Stimulated activated CD8-positive, alpha-beta memory T cell treated with anti-CD3 and anti-CD28 coated beads, Interleukin-2, amount 100 ng/mL, for 1 hour (primary cell): ENCODE measurements at places on chromosomes 11 and 22.

DNA sequence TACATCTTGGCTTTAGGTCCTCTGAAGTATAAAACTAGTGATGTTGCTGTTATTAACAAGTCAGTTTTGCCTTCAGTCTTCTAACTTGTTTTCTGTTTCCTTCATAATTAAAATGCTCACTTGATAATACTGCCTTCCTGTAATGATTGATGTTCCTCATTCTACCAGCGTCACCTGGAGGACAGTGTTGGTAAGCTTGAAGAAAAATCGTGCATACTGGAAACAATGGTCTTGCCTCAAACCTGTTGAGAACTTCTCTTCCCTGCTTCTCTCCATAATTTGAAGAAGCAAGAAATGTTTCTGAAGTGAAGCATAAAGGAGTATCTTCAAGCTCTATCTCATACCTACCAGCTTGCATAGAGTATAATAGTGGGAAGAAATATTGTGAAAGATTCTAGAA, 3.0 kb downstream of the YWHAH start:
- DNase-seq, result no peak

DNA sequence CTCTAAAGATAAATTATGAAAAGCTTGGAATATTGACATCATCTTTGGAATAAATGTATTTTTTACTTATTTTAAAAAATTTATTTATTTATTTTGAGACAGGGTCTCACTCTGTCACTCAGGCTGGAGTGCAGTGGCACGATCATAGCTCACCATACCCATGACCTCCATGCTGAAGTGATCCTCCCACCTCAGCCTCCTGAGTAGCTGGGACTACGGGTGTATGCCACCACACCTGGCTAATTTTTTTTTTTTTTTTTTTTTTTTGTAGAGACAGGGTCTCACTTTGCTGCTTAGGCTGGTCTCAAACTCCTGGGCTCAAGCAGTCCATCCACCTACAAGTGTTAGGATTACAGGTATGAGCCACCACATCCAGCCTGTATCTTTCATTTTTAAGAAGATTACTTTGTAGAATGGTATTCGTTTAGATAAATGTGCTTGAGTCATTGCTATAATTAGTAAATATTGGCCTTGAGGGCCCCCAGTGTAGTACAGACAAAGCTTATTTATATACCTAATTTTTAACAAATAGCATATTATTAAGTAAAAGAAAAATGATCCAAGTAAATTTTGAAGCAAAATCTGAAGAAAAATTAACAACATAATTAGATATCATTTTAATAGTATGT, 8.5 kb downstream of the SWAP70 start:
- no peak for DNase-seq

GRCh38 chr22:26592421-26592891, 2.5 kb upstream of the TPST2 start:
- DNase-seq, result no peak

DNA sequence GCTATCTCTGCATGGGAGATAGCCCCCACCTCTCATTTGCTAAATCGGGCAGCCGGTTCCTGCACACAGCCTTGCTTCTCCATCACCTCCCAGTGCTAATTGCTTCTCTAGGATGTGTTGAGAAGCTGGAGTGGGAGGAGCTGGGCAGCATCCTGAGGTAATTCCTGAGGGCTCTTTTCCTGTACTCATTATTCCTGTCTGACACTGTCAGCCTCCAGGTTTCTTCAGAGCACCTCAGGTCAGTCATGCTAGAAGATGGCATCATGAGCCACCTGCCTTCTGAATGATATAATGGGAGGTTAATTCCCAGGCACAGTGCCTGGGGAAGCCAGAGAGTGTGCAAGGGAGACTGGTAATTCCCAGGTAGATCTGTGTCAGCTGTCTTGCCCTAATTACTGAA, 133.0 kb downstream of the RAB38 start:
- DNase-seq, result no peak

DNA sequence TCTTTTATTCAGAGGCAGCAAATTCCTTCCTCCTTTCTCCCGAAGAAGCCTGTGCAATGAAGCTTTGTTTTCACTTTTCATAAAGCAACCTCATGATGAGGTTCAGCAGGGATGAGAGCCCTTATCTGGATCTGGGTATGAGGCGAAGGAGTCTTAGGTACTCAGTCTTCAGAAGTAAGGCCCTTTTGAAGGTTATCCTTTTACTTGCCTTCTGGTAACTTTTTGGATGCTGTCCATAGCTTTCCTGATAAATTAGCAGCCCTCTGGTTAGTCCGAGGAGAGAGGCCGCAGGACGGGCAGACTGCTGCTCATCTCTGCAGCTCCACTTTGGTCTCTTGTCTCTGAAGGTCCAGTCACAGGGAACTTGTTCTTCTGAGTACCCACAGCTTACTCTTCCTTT, 1.1 kb downstream of the TRIM22 start:
- DNase-seq, result no peak

DNA sequence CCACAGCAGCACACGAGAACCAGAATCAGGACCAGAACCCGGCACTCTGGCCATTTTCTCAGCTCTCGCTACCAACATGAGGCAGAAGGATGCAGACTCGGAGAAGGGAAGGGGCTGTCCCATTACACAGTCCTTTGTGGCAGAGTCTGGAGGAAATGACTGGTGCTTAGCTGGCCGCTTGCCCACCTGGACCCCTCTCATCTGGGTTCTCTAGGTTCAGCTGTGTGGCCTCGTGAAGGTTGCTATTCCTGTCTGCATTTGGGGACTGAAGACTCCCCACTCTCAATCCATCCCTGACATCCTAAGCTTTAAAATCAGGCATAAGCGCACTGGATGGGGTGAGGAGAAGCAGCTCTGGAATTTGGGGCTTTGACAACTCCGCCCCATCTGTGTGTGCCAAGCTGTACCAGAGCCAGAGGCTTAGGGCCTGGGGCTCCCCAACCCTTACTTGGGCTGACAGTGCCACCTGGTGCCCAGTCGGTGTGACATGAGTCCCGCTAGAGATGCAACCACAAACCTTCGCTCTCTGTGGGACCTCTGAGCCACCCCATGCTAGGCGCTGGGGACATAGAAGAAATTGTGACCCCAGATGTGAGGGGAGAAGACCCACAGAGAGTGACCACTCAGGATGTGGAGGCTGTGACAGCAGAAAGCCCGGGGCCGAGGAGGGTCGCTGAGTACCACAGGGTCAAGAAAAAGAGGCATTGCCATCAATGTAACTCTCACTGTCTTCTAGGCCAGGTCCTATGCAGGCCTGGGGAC, 35.8 kb upstream of the FCHSD2 start:
- DNase-seq, result peak; percentile 43

- DNase-seq, result no peak
Measured at GRCh38 chr22:28208787-28209186, 289.7 kb upstream of the PITPNB start.

- DNase-seq, result no peak
Measured at GRCh38 chr22:32765132-32765618, 36.3 kb upstream of the TIMP3 start.

GRCh38 chr11:129041611-129042018, 98.9 kb upstream of the TP53AIP1 start:
- DNase-seq, result no peak

DNA sequence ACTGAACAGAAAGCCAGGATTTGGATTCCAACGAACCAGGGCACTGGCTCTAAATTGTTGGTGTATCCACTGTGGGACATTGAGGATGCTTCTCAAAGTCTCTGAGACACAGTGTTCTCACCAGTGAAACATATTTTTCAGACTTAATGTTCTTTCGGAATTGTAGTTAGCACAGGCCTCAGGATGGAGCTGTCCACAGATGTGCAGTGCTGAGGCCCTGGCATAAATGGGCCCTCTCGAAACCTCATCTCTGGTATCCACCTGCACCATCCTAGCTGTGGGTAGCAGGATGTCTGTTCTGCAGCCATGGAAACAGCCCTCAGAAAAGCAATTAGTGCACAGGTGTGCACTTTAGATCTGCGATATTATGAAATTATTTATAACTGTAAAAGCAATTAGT, 656.8 kb downstream of the TBC1D22A start:
- DNase-seq, result no peak

DNA sequence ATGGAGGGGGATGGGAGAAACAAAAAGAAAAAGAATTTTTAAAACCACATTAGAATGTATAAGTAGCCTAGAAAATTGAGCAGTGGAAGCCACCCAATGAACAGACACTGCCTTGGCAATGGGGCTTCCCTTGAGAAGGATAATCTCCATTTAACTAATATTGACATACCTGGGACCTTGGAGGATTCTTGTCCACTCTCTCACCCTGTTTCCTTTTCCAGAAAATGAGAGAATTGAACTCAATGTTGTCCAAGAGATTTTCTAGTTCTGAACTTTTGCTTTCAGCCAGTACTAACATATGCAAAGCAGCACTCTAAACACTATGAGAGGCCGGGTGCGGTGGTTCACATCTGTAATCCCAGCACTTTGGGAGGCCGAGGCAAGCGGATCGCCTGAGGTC, 524 bp downstream of the MS4A8 start:
- no peak for DNase-seq

GRCh38 chr22:43533656-43534428, 122.0 kb downstream of the MPPED1 start:
- DNase-seq, result no peak
